Ascending aorta (tissue), 2 donors: ENCODE measurements at places on chromosomes 5 and 9. TPM values are rescaled to one million over a fixed set of nuclear protein-coding genes. Genes with fewer than 3 reads are reported as not detected.
A peak's percentile ranks its signal among the peaks of the same experiment; 100 is the strongest.

- DNase-seq = no peak
Observed at GRCh38 chr9:137294091-137294680, 7.9 kb downstream of the NRARP start.

DNA sequence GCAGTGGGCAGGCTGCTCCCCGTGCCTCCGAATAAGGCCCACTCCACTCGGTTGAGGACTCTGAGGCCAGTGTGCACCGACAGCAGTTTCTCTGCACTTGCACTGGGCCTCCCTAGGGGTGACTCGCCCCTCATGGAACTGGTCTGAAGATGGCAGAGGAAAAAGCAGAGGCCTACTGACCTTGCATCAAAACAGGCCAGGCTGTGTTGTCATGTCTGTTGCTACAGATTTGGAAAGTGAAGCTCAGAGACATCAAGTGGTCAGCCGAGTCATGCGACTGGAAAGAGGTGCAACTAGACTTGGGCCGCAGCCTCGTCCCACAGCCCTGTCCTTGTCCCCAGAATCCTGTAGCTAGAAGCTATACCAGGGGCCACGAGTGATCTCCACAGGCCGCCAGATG is 78.3 kb downstream of the DCP2 start:
- DNase-seq = no peak

DNA sequence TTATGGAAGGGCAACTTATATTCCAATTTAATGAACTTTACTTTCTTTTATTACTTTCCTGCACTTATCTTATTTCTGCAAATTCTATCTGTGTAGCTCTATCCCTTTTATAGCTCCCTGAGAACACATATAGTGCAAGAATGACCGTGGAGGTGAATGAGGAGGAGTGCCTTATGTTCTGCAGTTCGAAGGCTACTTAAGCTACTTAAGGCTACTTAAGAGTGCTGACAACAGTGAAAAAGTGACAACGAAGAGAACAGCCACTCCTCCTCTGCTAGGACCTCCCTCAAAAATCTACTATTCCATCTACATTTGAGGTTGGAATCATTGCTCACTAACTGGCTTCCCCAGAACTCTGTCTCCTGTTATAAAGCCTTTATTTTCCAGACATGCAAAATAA is 1365.7 kb upstream of the C9orf72 start:
- no peak for DNase-seq

DNA sequence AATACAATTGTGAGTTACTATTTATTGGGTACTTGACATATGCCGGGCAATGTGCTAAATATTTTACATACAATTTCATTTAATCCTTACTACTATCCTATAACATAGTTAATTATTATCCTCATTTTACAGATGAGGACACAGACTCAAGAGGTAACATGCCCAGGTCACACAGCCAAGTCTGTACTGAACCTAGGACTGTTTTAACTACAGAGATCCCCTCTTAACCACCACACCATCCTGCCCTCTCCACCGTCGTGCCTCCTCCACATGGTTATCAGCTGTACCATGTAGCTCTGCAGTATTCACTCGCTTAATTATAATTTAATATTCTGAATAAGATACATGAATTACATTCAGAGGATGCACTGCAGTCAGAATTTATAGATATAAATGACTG is 5.3 kb downstream of the RAB14 start:
- no peak for DNase-seq

- no peak for DNase-seq
Observed at GRCh38 chr5:169450464-169450863, 133.1 kb upstream of the SPDL1 start.

- no peak for DNase-seq
Observed at GRCh38 chr5:179110528-179110927, 50.4 kb downstream of the ZNF354C start.

DNA sequence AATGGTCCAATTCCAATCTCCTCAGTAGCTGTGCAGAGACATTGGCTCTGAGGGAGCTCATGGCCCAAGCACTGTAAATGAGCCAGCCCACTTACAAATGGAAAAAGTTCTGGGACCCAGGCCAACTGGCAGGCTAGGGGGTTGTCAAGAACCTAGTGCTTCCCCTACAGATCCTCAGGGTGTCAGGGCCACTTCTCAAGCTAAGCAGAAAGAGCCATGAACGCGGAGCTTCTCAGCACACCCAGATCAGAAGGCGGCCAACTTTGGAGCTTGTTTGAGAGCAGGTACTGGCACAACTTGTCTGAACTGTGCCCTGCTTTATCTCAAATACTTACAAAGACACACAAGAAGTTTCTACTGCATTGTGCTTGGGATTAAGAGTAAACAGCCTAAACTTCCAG is 17.5 kb downstream of the TLE1 start:
- DNase-seq = peak; percentile 94

GRCh38 chr9:91220491-91221135 is 141.1 kb downstream of the AUH start:
- no peak for DNase-seq

DNA sequence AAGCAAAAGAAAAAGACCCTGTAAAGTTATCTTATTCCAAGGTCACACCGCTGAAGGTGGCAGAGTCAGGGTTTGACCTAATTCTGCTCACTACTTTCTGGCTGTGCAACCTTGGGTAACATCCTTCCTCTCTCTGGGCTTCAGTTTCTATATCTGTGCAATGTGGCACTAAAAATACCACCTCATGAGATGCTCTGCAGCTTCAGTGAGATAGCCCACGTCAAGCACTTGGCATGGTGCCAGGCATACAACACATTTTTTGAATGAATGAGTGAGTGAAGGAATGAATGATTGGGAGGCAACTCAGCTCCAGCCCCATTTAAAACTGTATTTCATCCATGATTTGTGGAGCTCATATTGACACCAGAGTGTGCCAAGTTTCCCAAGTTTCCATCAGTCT is 62.3 kb downstream of the FOXI1 start:
- DNase-seq = no peak

- DNase-seq = no peak
Observed at GRCh38 chr9:114461468-114461867, 43.8 kb downstream of the WHRN start.

DNA sequence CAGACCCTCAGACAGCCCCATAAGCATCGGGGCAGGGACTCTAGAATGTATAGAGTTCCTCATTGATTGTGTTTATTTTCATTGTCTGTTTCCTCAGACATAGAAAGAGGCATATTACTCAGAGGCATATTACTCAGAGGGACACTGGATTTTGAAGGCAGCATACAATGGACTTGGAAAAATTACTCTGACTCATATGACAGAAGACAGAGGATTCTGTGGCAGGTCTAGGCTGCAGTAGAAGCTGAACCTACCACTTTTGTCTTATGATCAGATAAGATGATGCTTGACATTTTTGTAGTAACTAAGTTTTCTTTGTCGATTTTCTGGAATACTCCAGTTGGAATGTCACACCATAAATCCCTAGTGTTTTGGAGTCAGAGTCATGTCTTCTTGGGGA is 105.2 kb downstream of the ST8SIA4 start:
- no peak for DNase-seq

- DNase-seq = no peak
Observed at GRCh38 chr5:1041225-1042143, 32.9 kb downstream of the NKD2 start.

DNA sequence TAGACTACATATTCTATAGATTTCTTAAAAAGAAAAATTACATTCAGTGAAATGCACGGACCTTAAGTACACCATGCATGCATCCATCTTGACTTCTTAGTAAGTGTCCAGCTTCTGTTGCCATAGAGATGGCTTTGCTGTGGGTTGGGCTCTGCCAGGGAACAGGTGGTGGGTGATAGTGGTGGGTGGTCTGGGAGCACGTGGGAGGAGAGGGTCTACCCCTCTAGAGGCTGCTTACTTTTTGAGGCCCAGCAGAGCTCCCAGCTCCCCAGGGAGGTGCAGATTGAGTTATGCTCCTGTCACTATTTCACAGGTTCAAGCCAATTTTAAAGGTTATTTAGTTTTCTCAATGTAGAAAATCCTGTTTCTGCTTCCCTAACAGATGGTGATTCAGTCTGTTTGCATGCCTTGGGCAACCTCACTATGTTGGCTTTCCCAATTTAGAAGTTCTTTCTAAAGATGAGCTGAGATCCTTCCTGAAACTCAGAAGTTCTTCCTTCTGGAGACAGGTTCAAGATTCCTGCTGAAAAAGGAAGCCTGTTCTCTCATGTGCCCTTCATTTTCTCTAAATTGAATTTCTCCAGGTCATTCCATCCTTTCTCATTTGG is 107.4 kb upstream of the LHFPL2 start:
- no peak for DNase-seq

DNA sequence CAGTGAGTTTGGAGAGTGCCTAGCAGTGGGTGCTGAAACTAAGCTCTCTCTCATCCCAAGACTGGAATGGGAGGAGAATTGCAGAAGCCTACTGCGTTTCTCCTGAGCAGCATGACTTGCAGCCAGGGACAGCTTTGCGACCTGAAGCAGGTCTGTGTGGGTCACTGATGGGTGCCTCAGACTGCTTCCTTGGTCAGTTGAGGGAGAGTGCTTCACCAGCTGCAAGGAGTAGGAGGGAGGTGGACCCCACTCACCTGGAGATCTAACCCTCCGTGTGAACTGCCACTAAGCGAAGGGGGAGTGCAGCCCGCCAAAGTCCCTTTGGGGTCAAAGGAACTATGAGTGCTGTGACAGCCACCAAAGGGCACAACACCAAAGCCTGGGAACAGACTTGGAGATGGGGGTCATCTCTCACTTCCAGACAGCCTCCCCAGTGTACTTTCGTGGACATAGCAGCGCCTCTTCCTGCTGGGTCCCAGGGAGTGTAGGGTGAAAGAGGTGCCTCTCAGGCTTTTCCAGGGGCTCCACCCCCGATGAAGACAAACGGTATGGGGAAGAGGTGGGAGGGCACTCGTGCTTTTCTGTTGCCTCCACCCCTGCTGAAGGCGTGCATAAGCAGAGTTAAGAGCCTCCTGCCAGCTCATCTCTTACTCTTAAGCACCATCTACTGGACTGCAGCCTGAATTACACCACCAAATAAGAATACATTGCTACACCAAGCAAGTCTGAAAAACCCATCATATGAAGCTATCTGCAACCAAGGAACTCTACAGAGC is 34.3 kb upstream of the MACIR start:
- DNase-seq = no peak

- DNase-seq = no peak
Observed at GRCh38 chr5:18329328-18329727, 695.1 kb downstream of the TAF11L14 start.

- DNase-seq = no peak
Observed at GRCh38 chr5:151237685-151238084, 13.8 kb upstream of the CCDC69 start.

Gene CDH18
- total RNA-seq = not detected

Gene ELAVL2
- not detected for total RNA-seq
